ENCODE measurements at places on chromosomes 13 and 19.

GRCh38 chr13:18953139-18953930 lies 228.3 kb downstream of the TUBA3C start:
- no peak for DNase-seq

DNA sequence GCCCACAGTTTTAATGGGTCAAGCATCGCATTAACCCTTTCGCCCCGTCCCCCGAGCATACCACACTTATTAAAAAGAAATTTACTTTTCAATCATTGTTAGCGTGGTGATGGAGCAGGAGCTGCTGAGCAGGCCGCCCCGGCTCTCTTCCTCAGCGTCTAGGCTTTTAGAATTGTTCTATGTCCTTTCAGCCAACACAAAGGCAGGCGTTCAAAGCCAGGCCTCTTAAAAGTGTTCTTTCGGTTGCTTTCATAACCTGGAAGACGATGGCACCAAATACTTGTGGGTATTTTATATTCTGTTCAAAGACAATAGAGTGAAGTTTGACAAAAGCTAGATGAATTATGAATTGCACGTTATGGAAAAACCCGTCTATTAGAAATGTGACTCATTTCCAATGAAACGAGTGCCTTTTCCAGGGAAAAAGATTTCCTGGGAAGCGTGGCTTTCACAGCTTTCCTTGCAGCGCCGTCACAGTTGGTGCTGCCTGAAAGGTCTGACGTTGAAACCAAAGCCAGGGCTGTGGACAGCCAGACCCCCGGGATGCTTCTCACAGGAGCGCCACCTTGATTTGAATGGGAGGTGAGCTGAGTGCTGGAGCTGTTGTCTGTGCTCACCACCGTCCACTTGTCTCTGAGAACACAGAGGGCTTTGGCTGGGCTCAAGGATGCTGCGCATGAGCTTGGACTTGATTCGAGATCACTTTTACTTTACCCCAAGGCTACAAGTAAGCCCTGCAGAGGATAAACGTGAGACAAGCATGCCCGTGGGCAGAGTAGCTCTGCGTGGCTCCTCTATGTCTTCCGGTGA lies 78.8 kb downstream of the SOX1 start:
- DNase-seq = no peak

DNA sequence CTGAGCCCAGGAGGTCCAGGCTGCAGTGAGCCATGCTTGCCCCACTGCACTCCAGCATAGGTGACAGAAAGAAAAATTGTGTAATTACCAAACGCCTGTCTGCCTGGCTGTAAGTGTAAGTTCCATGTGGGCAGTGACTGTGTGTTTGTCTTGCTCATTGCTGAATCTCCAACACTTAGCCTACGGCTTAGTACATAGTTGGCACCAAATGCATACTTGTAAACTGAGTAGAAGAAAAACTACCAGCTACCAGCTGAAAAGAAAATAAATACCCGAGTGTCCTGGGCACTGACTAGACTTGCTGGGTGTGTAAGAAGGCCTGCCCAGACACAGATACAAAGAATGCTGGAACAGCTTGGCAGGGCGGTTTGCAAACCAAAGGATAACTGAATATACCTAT lies 2.7 kb upstream of the CEBPG start:
- DNase-seq = no peak

GRCh38 chr13:100976993-100977392 lies 302.4 kb upstream of the TMTC4 start:
- DNase-seq = no peak

DNA sequence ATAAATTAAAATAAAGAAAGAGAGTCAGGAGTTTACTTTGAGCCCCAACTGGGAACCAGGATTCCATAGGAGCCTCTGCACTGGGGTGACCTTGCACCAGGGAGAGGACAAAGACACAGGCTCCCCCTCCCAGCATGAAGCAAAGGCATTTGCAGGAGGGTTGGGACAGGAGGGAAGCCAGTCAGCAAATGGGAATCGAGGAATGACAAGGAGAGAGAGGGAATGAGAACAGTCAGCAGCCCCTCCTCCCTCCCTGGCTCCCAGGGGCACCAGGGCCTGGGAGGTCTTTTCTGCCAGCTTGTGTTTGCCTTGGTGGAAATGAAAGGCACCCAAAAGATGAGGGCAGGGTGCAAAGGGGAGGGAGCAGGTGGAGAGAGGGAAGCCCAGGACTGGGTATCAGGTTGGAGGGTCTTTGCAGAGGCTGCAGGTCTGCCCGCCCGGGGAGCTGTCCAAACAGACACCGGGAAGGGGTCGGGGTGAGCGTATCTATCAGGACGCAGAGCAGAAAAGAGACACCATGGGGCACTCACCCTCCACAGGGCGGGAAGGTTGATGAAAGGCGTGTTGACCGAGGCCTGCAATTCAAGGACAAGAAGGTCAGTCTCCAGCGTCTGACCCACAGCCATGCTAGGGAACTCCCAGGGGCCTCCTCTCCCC lies 3.8 kb downstream of the SBSN start:
- peak; percentile 32 for DNase-seq

- DNase-seq = no peak
These were observed 24.1 kb downstream of the NKPD1 start for GRCh38 chr19:45136507-45137178.

DNA sequence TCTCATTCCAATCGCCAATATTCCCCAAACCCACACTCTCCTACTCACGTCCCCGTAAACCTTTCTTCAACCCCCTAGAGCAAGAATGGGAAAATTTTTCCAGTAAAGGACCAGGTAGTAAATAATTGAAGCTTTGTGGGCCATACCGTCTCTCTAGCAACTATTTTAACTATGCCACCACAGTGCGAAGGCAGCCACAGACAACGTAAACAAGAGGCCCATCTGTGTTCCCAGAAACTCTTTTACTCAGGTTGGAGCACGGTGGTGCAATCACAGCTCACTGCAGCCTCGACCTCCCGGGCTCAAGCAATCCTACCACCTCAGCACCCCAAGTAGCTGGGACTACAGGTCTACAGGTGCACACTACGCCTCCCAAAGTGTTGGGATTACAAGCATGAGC lies 3.0 kb downstream of the DPRX start:
- DNase-seq = no peak

DNA sequence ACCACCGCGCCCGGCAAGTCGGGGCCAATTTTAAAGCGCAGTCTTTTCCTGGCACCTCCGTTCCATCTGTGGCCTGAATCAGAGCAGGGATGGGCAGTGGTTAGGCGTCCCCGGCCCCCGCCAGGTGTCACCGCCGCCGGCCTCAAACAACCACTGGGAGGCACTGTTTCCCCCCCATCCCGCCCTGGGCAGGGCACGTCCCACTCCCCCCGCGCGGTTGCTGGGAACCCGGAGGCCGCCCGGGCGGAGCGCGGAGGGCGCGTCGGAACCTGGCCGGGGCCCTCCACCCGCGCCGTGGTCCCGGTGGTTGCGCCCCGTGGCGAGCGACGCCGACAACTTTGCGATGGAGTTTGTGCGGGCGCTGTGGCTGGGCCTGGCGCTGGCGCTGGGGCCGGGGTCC lies at the start of gene GRIN3B:
Gene GRIN3B, plus strand, starts transcription at position 325 of the 400 bp plus-strand sequence. Its CDS starts 19 bp downstream, at position 344.
- DNase-seq = peak; percentile 90

DNA sequence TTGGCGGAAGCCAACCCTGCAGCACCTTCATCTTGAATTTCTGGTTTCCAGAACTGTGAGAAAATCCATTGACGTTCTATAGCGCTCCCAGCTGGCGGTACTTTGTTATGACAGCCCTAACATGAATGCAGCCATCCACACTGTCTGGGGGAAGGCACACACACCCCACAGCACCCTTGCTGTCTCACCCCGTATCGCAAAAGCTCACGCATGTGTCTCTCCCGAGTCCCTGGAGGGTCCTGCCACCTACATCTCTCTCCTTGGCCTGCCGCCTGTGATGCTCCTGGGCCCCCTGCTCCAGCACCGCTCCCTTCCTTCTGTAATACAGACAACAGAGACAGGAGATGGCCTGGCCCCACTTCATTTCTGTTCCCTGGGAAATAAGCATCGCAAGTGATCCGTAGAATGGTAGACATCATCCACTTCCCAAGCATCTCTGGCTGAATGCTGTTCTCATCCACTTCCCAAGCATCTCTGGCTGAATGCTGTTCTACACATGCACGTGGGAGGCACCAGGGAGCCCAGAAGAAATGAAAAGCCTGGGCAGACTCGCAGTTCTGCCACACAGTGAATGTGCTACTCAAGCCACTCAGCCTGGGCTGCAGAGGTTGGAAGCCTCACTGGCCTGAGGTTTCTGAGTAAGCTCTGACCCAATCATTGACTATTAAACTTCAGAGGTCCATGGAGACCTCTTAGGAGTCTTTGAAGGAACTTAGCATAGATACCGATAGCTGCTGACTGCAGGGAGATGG lies 29.6 kb downstream of the EPN1 start:
- no peak for DNase-seq

DNA sequence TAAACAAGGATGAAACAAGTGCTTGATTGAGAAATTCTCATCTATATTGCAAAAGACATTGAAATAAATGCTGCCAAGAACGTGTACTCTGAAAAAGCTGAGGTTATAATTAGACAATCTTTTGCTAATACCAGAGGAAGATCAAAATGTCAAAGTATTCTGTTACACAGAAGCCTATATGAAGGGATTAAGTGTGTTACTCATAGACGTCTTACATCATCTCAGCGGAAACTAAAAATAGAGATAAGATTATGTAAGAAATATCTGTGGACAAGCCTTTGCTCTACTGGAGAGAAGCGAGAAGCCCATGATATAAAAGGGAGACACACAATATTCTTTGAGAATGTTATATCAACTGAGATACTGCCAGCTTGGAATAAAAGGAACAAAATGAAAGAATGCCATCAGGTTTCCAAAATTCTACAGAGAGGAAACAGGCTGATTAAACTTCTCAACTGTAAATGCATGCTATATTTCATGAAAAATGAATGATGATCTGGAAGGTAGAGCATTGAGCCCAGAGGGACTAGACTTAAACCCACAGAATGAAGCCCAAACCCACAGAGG lies 699.0 kb downstream of the GPC5 start:
- DNase-seq = no peak

GRCh38 chr19:3324405-3324856 lies 42.0 kb upstream of the NFIC start:
- DNase-seq = peak; percentile 85

- DNase-seq = no peak
These were observed 170.6 kb upstream of the TSC22D1 start for GRCh38 chr13:44746690-44747089.

DNA sequence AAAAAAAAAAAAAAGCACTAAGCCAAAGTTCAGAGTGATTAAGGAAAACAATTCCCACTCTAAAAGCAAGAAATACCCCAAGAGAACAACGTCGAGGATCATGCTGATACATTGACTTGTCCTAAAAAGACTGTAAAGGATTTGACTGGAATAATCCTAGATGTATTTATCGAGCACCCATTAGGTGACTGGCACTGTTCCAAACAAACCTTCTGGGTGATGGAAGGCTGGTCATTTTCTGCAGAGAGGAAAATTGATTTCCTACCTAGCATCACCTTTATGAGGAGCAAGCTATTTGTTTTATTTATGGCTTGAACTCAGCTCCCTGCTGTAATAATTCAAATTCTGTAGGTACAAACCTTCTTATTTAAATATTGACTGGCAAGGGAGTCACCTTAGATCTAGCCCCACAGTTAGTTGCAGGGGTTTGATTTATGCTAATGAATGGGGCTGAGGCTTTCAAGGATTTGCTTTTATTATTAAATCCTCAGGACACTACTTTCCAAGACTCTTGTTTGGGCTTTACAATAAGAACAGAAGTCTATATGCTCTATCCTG lies 471.0 kb downstream of the OLFM4 start:
- DNase-seq = no peak

Measured in WTC11 (cell line).